ENCODE measurements at places on chromosomes 1 and 21.

DNA sequence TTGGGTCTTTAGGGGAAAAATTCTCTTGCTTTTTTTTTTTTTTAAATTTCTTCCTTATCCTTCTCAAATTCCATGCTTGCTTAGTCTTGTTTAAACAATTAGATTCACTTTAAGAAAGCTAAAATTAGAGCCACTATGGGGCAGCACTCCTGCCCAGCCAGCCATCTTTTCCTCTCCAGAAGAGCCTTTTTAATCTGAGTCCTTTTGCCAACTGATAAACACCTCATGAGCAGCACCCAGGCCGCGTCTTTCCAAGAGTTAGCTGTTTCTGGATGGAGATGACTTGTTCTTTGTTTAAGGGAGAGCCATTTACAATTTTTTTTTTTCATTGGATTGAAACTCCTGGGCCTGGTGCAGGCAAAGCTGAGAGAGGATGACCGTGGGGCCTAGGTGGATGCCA lies 53.3 kb upstream of the TSPAN2 start:
- no peak for DNase-seq

GRCh38 chr1:41702771-41703170 lies 216.0 kb downstream of the HIVEP3 start:
- no peak for DNase-seq

- DNase-seq, result no peak
These were observed 116.1 kb downstream of the SPATA17 start for GRCh38 chr1:217747156-217747769.

DNA sequence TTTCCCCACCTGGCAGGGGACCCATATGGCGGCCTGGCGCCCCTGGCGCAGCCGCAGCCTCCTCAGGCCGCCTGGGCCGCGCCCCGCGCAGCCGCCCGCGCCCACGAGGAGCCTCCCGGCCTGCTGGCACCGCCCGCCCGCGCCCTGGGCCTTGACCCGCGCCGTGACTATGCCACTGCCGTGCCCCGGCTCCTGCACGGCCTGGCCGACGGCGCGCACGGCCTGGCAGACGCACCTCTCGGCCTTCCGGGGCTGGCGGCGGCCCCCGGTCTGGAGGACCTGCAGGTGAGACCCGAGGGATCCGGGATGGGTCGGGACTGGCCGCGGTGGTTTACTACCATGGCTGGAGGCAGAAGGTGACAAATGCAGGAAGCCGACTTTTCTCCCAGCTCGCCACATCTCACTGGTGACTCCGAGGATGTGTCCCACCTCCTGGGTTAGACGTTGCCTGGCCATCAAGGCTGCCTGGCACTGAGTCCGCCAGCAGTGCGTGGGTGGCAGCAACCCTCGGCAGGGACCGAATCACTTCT lies 1.1 kb downstream of the TFAP2E start:
- no peak for DNase-seq

DNA sequence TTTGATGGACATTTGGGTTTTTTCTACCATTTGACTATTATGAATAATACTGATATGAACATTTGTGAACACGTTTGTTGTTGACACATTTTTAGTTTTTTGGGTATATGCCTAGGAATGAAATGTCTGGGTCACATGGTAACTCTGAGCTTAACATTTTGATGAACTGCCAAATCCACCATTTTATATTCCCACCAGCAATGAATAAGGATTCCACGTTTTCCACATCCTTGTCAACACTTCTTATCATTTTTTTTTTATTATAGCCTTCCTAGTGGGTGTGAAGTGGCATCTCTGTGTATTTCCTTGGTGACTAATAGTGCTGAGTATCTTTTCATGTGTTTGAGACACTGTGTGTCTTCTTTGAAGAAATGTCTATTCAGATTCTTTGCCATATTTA lies 67.6 kb downstream of the RASAL2 start:
- no peak for DNase-seq

GRCh38 chr1:186983327-186983726 lies 154.6 kb downstream of the PLA2G4A start:
- no peak for DNase-seq

DNA sequence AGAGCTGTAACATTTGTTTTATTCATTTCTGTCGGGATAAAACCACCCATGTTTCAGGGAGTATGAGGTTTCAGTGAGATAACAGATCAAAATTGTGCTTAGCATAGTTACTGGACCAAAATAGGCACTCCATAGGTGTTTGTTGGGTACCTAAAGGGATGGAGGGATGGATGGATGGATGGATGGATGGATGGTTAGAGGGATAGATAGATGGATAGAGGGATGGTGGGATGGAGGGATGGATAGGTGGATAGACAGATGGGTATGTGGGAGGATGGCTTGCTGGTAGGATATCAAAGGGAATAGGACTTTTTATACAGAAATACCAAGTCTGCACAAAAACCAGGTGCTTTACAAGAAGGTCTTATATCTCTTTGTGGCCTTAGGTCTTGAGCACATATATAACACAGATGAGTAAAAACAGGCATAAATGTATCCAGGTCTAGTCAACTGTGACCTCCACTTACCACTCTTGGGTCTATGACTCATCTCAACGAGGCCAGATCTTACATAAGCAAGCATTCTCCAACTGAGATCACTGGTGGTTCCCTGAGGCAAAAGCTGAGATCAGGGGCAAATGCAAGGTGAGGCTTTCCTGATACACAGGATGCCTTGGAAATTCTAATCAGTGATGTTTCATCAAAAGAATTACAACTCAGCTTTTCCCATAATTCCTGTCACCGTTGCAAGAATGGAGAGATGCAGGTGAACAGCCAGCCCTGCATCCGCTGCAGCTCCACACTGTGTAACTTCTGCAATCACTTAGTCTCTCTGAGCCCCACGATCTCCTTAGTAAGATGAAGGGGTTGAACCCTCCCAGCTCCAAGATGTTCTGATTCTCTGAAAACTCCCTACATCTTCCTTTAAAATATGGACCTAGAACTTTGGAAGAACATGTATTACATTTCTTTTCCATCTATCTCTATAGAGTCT lies 32.0 kb downstream of the PTAFR start:
- DNase-seq, result no peak

DNA sequence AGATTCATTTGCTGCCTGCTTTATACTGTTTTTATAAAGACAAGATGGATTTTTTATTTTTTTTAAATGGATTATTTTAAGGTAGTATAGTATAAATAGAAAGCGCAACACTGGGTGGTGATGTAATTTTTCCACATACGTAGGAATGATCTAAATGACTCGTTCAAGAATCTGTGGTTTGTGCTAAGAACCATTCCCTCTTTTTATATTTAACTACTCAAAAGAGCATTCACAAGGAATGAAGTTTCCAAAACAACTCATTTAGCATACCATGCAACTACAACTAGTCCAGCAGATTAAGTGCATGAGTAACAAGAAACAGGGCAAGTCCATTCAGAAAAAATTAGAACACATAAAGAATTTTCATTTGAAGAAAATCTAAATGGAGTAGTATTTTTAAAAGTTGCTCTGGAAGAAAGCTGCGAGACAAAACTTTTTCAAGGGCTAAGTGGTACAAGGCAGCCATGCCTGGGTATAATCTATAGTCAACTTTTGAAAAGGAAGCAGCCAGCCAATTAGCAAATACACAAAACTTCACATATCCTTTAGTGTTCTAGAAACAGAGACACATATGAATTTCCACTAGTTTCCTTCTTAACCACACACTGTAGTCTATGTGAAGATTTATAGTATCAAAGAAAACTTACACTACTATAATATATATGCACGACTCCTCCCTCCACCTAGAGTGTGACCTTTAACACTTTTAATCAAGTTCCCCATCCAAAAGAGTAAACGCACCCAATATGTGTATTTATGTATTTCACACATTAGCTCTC lies 23.4 kb downstream of the GTF2B start:
- no peak for DNase-seq

GRCh38 chr1:19480282-19480681 lies 5.1 kb downstream of the CAPZB start:
- no peak for DNase-seq

DNA sequence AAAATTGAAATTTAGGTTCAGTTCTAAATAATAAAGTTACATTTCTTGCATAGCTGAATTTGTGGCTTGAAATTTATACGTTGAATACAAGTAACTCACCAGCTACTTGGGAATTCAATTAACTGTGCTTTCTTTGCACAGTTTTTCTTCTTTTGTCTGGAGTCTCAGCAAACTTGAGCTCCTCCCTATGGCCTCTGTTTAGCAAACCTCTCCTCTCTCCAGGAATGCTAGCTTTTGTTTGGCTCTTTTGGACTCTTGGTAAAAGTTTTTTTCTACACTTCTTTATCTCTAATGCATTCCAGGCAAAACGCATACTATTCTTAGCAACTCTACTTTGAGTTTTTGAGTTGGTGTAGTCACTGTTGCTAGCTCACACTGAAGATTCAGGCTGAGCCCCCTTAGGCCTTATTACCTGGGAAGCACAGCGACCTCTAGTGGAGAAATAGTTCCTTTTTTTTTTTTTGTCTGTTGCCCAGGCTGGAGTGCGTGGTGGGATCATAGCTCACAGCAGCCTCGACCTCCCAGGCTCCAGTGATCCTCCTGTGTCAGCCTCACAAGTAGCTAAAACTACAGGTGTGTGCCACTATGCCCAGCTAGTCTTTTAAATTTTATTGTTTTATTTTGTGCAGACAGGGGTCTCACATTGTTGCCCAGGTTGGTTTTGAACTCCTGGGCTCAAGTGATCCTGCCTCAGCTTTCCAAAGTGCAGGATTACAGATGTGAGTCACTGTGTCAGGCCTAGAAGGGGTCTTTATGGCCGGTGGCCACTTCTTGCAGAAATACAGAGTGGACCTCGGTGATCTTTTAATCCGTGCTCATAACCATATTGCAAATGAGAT lies 61.7 kb downstream of the CASQ2 start:
- no peak for DNase-seq

DNA sequence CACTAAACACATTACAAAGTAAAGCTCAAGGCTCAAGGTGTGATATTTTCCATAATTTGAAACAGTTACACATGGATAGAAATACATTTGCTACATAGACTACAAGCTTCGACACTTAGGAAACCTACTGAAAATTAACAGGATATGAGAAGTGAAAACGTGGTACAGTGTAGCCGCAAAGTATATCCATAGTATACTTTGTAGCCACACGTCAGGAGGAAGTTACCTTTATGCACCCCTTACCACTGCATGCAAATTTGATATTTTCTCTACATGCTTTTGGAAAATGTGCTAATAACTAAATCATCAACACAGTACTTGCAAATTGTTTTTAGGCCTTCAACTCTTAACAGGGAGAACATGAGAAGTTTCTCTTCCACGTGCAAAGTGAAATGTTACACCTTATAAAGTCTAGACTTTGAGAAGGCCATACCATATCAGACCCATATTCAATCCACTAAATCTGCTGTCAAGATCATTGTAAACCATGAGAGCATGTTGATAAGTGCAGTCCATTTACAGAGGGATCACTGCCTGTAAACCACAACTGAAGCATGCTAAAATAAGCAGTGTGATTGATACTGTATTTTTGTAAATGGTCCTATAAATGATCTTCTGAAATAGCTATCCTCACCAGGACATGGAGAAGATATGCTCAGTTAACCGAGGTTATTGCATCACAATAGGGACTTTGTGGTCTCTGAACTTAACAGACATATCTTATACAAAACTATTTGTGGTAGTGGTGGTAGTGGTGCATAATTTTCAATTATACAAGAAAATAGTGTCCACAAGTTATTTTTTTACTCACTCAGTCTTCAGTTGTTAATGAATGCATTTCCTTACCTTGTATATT lies 64.7 kb downstream of the VAV3 start:
- no peak for DNase-seq

GRCh38 chr1:162578071-162578700 lies 16.7 kb downstream of the UAP1 start:
- DNase-seq, result no peak

DNA sequence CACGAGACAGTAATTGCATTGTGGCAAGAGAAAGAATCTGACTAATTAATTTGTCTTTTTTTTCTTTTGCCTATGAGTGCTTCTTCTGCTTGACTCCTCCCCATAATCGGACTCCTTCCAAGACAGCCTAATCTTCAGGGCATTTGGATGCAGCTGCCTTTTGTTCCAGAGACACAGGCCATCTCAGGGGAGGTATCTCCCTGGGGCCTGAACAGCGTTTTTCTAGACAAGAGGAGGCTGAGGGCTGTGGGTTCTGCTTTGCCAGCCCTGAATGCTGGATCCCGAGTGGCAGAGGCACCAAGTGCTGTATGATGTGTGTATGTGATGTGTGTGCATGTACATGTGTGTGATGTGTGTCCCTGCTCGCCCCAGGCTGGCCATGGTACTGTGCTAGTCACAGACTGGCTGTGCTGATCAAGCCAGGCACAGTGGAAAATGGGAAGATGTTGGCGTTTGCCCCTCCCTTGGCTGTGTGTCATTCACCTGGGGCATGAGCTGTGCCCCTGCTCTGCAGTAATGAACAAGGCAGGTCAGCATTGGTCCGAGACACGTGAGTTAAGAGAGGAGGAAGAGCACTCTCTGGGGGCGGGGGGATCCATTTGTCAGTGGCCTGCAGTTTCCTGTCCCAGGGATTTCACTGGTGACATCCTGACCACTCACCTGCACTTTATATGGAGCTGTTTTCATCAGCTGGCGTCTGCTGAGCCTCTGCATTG lies 77.2 kb downstream of the ADARB1 start:
- DNase-seq, result no peak

DNA sequence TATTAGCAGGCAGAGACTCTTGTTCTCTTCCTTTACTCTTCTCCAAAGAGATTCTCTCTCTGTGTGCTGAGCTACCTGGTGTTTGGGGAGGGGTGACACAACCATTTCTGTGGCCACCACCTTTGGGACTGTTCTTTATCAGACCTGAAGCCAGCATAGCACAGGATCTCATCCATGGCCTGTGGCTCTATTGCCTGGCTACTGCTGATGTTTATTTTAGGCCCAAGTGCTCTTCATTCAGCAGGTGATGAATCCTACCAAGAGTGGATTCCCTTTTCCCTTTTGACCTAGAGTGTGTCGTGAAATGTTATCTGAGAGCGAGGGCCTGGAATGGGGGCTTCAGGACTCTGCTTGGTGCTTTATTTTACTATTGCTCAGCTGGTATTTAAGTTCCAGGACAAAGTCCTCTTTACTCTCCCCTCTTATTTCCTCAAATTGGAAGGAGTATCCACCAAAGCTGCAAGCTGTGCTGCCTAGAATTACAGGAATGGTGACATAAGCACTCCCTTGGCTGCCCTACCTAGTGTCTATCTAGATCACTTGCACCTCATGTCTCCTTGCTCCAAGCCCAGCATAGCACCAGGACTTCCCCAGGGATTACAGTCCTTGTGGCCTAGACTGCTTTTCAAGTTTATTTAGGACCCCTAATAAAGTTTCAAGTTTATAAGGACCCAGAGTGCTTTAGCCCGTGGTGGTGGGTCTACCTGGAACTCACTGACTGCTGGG lies 94.7 kb upstream of the GPR52 start:
- no peak for DNase-seq

- no peak for DNase-seq
These were observed 112.5 kb downstream of the NBPF12 start for GRCh38 chr1:147050654-147051053.

GRCh38 chr1:165162671-165163241 lies 193.8 kb downstream of the LMX1A start:
- DNase-seq, result no peak
